Glomerular endothelial cell (primary cell): ENCODE measurements at places on chromosomes 5 and 9. TPM values are rescaled to one million over a fixed set of nuclear protein-coding genes. Genes with fewer than 3 reads are reported as not detected.

DNA sequence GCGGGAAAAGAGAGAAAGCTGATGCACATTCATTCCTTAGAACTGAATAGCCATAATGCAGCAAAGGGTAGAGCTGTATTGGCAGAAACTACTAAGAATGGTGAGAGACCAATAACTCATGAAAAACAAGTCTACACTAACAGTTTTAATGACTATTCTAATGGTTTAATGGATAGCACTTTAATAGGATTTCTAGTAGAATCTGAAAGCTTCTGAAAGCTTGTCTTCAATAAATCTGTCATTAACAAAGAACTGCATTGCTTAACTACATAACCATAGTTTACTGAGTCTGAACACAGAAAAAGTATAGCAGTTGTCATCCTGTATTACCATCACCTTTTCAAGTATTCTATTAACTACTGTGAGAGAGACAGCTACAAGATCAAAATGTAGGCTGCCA lies 617.8 kb upstream of the DMAC1 start:
- no peak for DNase-seq

DNA sequence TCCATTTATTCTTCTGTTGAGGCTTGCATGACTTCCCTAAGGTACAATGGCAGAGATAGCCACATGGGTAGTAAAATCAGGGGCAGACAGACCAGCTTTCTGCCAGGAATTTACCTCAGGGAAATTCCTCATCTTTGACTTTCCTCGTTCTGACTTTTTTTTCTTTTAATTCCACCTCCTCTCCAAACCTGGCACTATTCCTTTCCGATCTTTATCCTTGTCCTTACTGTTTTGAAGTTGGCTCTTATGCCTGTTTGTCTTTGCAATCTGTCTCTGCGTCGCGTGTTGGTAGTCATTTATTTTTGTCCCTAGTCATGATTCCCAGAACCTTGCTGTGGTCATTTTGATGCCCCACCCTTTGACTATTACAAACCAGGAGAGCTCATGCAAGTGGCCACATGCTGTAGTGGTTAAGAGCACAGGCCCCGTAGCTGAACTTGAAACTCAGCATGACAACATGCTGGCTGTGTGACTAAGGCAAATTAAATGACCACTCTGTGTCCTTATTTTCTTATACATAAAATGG lies 19.0 kb downstream of the TMC1 start:
- no peak for DNase-seq

The FREM1 gene
- 0.06 TPM in 1 of 2 replicates, not detected in the other for total RNA-seq

The GLRA1 gene
- not detected in 2 replicates for total RNA-seq
